RCC 7860 (cell line): ENCODE measurements at places on chromosomes 12 and 14.

DNA sequence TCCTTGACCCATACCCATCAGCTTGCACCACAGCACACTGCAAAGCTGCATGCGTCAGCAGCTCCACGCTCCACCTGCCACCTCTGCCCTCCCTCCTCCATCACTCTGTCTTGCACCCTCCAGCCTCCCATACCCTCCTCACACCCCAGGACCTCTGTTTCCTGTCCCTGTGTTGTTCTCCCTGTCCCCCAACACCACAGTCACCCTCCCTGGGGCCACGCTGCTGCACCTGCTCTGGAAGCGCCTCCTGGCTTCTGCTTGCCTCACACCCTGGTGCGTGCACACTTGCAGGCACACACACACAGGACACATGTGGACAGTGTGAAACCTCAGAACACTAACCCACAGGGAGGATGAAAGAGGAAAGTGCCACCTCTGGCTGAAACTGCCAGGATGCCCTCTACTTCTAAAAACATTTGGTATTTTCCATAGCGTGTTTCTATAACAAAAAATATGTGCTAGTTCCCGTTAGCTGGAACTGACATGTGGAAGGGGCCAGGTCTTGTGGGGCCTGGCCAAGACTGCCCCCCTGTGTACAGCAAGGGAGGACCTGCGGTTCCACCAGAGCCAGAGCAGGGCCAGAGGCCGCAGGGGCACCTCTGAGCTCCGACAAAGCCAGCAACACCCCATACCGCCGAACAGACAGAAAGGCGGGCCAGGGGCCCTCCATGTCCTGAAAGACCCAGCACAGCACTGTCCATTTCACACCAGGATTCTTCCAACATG is 10.0 kb downstream of the BRF1 start:
- no peak for DNase-seq

DNA sequence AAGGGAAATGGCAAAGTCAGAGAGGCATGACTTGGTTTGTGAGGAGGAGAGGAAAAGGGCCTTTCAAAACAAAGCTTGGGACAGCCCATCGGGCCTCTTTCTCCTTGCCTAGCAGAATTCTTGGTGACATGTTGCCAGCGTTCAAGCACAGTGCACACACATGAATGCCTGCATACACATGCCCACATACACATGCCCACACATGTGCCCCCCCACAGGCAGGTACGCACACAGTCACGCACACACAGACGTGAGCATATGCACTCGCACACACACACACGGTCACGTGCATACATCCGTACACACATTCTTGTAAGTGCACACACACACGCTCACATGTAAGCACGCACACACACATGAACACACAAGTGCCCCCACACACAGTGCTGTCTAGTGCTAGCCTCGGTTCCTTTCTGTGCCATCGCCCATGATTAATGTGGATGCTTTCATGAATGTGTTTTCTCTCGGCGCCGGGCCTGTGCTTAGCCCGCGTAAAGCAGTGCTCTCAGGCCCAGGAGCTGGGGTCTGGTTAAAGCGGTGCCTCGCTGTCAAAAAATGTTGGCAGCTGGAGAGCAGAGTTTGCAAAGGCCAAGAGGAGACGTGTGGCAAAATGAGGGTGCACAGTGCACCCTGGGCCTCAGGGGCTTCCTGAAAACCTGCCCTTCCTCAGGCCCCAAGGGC is 328.8 kb upstream of the DIO3 start:
- DNase-seq = no peak

GRCh38 chr12:66013224-66013623 is 117.3 kb downstream of the LLPH start:
- no peak for DNase-seq

DNA sequence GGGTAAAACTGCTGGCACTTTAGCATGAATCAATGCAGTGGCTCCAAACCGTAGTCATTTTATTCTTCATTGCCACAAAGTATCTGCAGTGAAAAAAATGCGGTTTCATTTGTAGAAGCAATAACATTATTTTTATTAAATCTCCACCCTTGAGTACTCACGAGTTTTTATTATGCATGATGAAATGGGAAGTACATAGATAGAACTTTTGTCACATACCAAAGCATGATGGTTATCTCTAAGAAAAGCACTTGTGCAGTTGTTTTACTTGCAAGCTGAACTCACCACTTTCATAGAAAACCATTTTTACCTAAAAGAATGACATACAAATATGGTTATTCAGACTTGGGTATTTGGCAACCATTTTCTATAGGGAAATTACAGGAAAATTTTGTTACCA is 90.3 kb downstream of the PELI2 start:
- no peak for DNase-seq

- DNase-seq = no peak
Observed at GRCh38 chr14:102508774-102509745, 516 bp downstream of the ANKRD9 start.

GRCh38 chr12:12654691-12655460 is 41.1 kb downstream of the GPR19 start:
- DNase-seq = no peak

GRCh38 chr12:121365416-121366062 is 13.3 kb upstream of the ANAPC5 start:
- no peak for DNase-seq

DNA sequence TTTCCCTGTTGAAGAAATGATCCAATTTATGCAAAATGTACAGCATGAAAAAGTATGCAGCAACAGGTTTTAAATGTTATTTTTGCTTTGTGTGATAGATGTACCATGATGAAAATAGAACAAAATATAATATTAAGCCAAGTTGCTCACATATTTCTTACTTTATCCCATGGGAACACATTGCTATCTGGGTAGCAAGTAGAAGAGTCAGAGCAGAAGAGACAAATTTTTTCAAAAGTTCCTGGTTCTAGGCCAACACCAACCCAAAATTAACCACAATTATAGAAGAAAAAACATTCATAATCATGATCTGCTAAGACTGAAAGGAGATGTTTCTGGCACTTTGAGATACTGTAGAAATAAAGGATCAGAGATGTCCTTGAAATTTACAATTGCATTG is 79.9 kb upstream of the SYT10 start:
- no peak for DNase-seq

DNA sequence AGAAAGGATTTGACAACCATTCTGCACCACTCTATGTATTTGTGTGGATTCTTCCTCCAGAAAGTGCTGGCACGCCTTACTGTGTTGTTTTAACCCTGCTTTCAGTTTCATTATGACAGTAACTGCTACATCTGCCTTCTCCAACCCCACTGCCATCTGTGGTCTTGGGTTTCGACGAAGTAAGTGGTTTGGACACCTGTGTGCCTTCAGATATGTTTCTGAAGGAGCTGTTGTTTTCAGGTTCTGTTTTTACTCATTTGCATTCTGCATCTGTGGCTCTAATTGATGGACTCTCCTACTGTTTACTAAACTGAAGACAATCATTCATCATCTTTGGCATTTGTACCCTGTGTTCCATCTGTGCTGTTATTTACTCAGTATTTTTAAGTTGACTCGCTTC is 4.1 kb downstream of the TSHR start:
- DNase-seq = no peak
